Occipital lobe (tissue), 3 donors: ENCODE measurements at places on chromosomes 12 and 14. TPM values are rescaled to one million over a fixed set of nuclear protein-coding genes. Genes with fewer than 3 reads are reported as not detected.

DNA sequence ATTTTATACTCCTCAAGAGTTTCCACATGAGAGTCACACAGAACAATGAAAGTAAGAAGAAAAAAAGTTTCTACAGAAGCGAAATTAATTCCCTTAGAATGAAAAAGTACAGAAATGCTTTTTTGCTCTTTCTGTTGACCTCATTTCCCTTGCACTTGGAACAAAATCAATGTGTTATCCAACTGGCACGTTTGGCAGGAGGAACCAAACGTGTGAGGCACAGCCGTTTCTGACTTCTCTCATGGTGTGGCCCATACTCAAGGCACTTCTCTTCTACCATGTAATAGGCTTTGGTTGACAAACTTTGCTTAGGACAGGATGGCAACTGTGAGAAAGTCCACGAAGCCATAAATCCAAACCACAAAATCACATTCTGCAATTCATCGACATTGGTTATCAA is 297.0 kb downstream of the FUT8 start:
- no peak for DNase-seq

- no peak for DNase-seq
These were observed 5.7 kb downstream of the PAWR start for GRCh38 chr12:79685068-79685467.

DNA sequence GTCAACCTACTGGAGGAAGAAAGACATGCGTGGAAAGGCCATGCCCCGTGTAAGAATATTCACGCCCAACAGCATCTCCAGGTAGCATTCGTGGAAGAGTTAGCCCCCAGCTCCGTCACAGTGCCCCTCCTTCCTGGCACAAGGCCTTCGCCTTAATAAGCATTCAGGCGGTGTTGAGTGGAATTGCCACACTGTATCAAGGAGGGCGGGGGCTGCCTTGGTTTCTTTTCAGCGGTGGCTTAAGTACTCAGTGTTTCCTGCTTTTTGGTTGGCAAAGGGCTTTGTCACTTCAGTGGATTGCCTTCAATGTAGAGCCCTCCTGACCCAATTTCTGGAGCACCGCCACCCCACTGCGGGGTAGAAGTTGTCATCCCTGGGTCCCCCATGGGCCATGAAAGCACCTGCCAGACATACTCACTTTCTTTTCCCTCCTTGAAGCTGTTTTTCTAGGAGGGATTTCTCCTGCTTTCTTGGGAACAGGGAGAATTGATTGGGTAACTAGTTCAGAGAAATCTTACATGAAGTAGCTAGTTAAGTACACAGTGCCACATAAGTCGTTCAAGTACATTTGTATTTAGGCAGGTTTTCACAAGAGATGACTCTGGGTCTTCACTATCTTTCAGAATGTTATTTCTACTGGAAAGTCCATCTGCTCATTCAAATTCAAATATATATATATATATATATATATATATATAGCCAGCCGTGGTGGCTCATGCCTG is 65.5 kb upstream of the STON2 start:
- no peak for DNase-seq

DNA sequence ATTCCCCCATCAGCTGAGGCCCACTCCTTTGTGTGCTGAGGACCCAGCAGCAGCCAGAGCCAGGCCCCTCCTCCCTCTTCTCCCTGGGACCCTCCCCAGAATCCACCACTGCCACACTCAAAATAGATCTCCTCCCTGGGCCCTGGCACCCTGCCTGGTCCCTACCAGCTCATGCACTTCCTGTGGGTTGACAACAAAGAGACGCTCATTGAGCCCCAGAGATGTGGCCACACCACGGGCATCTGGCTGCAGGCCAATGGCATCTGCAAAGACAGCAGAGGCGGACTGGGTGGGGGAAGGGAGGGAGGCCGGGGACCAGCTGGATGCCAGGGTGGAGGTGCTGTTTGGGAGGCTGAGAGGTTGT is 16.0 kb upstream of the ENDOU start:
- peak; percentile 90 for DNase-seq

- DNase-seq, result peak; percentile 26
These were observed 28.2 kb upstream of the LRP1-AS start for GRCh38 chr12:57175428-57176138.

GRCh38 chr14:78762331-78762730 is 592.2 kb downstream of the NRXN3 start:
- no peak for DNase-seq

DNA sequence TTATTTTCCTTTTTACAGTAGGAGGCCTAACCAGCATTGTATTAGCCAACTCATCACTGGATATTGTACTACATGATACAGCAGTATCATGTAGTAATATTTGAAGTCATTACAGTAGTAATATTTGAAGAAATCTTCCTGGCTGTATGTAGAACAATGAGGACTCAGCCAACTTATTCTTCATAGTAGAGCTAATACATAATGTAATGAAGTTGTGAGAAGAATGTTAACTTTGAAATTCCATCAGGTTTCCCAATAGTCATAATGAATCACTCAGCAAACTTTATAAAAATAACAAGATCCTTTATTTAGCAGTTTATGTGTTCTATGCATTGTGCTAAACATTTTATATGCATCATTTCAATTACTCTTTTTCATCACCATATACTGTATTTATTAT is 61.8 kb downstream of the LRRK2 start:
- no peak for DNase-seq

DNA sequence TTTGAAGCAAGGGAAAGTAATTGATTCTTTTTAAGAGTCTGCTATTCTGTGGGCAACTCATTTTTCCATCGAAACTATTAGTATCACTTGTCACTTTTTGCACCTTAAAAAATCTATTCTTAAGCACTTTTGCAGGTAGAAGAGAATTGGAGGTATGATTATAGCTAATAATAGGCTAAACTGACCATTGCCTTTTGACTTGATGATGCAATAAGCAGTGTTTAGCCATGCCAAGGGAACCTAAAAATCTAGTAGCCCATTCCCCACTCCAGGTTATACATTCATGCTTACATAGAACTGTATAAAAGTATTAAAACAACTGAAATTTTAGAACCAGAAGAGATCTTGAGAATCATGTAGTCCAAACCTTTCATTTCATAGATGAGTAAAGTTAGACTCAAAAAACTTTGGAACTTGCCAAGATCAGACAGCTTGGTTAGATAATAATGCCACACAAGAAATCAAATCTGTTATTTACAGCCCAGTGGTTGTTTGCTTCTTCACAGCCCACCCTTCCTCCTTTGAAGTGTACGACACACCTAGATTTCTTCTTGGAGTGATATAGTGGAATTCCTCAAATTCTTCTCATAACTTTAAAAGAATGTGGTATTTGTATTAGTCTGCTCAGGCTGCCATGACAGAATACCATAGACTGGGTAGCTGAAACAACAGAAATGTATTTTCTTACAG is 21.7 kb upstream of the GARIN2 start:
- DNase-seq, result no peak

- no peak for DNase-seq
These were observed 6.6 kb downstream of the RAN start for GRCh38 chr12:130878193-130879185.

GRCh38 chr12:47100160-47100559 is 20.4 kb upstream of the AMIGO2 start:
- DNase-seq, result no peak

GRCh38 chr12:131007031-131007739 is 53.5 kb downstream of the ADGRD1 start:
- DNase-seq, result no peak

DNA sequence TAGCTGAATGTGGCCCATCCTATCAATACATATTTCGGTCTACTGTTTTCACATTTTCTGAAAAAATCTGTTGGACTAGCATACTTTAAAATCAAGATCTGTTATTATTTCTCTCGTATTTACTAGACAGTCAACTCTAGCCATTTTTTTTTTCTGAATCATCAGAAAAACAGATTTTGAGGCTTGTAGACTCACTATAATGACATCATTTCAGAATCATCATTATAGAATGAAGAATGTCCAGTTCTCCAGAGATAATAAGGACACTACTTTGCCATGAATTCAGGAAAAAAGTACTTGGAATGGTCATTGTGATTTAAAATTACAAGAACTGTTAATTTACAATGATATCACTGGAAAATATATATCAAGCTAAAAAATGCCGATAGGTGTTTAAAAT is 589.8 kb downstream of the KCNH5 start:
- DNase-seq, result no peak

GRCh38 chr12:117000316-117000715 is 89.6 kb downstream of the FBXW8 start:
- DNase-seq, result no peak

DNA sequence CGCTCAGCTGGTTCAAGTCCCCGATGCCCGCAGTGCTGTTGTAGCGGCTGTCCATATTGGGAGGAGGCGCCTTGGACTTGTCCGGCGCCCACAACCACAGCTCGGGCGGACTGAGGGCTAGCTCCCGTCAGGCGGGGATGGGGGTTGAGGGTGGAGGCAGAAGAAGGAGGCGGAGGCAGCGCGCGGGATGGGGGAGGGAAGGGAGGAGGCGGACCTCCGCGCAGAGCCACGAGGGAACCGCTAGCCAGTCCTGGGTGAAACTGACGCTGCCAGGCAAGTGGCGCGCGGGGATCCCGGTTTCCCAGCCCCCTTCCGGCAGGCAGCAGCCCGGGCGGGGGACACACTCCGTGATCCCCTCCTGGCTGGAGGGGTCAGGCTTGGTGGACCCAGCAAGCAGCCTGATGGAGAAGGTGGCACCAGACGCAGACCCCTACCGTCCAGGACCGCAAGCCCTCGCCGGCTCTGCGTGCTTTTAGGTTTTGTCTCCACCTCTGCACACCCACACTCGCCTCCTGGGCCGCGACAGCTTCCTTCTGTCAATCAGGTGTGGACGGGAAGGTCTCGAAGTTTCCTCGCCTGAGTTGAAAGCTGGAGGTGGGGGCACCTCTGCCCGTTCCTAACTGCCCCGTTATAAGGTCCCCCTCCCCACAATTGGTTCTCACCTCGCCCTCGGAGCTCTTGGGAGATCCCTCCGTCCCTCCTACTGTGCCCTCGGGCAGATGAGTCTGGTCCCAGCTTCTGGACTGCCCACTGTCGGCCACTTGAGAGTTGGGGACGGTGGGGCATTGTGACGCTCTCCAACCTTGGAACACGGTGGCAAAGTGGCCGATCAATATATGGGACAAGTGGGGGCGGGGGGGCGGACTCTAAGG is at the start of gene CPNE8:
Gene CPNE8, minus strand, starts transcription at position 112 of the 872 bp plus-strand sequence. Its CDS starts 57 bp downstream, at position 55.
- DNase-seq, result peak; percentile 68

GRCh38 chr14:69610874-69611171 is 573 bp upstream of the SUSD6 start:
- DNase-seq, result no peak

GRCh38 chr12:3178671-3179313 is 101.6 kb downstream of the TSPAN9 start:
- DNase-seq, result no peak

DNA sequence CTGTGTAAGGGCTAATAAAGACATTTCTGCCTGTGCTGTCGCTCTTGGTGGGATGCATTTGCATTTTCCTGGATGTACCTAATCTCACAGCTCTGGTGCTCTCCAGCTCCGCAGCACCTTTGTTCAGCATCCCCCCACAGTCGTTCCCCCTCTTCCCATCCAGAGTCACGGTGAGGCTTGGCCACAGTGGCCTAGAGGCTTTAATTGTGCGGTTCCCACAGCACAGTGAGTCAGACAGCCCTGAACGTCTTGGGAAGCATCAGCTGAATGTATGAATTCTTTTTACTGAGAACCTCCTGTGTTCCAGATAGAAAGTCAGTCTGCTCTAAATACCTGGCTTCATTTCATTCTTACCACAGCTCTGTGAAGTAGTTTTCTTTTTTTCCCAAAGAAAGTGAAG is 28.7 kb downstream of the MLXIP start:
- DNase-seq, result no peak

DNA sequence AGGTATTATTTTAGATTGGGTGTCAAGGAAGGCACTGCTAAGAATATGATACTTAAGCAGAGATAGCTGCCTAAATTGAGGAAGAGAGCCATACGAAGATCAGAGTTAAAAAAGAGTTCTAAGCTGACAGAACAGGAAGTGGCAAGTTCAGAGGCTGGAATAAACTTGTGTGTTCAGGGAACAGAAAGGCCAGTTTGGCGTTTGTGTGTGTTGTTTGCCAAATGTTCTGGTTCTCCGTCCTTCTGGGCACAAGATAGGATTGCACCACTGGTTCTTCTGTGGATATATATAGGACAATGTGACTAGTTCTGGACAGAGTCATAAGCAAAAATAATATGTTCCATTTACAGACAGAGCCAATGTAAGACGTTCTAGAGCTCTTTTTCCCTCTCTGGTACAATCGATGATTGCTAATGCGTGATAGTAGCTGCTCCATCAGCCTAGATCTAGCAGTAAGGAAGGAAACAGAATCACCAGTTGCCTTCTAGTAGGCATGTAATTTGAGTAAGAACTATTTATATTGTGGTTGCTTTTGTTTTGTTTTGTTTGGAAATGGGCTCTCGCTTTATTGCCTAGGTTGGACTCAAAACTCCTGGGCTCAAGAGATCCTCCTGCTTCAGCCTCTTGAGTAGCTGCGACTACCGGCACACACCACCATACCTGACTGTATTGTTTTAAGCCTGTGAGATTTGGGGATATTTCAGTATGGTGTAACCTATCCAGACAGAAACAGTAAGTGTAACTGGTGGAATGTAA is 7.4 kb downstream of the BBS10 start:
- DNase-seq, result no peak

GRCh38 chr14:52350445-52350844 is 36.3 kb downstream of the PTGER2 start:
- DNase-seq, result no peak

- DNase-seq, result no peak
These were observed 64.2 kb upstream of the TMCC3 start for GRCh38 chr12:94714378-94715114.

GRCh38 chr12:65930114-65930828 is 106.0 kb downstream of the HMGA2 start:
- DNase-seq, result no peak

- no peak for DNase-seq
These were observed 34.2 kb downstream of the DAO start for GRCh38 chr12:108914121-108914531.

DNA sequence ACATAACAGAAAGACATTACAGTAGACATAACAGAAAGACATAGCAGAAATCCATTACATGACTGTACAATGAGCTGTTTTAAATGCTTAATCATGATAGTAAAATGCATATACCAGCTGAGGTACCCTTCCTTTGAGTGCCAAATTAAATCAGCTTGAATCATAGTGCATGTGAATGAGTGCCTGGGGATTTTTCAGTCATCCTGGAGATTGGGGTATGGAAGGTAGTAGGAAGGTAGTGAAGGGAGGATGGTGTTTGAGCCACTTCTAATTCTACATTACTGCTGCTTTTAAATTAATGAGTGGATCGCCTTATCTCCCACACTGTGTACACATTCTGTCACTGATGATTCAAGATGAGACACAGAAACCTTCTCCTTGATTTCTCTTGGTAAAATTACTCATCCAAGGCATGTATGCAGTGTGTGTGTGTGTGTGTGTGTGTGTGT is 534.2 kb downstream of the LRFN5 start:
- DNase-seq, result no peak

GRCh38 chr14:68690089-68690958 is 102.5 kb downstream of the ZFP36L1 start:
- DNase-seq, result no peak

TMEM52B gene
- total RNA-seq, result 0.62 TPM

HSPA2 gene
- total RNA-seq, result 7.6 TPM

TEX22 gene
- 0.31 TPM for total RNA-seq

TAS2R8 gene
- total RNA-seq, result 0.31 TPM

CALCOCO1 gene
- total RNA-seq, result 69.7 TPM

LRP1 gene
- 65.4 TPM for total RNA-seq

BDKRB1 gene
- not detected for total RNA-seq

TMPRSS12 gene
- total RNA-seq, result not detected

EGLN3 gene
- total RNA-seq, result 9.7 TPM

TMEM119 gene
- 2.2 TPM for total RNA-seq

SCNN1A gene
- not detected for total RNA-seq

ATL1 gene
- 99.8 TPM for total RNA-seq

LRRC9 gene
- total RNA-seq, result 2.3 TPM

KRT6C gene
- total RNA-seq, result not detected

FLRT2 gene
- total RNA-seq, result 154 TPM

PDZRN4 gene
- total RNA-seq, result 48.7 TPM

LRRIQ1 gene
- total RNA-seq, result 7.0 TPM
